Thyroid gland (tissue), 4 donors: ENCODE measurements at places on chromosomes 4 and X.
A peak's percentile ranks its signal among the peaks of the same experiment; 100 is the strongest.

DNA sequence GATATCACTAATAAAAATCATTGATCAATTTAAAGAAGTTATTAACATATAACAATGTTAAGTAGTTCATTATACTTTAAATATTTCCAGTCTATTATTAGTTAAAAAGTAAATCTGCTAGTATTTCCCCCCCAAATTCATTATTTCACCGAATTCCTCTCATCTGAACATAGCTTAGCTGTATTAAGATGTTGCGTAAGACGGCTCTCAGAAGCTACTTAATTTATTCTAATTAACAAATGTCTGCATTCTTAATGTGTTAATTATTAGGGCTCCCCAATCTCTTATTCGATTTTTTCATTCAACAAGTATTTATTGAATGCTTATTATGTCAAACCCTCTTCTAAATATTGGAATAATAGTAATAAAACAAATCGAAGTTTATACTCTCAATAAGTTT is 290.7 kb downstream of the TRIML1 start:
- no peak for DNase-seq

- DNase-seq, result no peak
Observed at GRCh38 chr4:168882650-168883233, 127.3 kb downstream of the CBR4 start.

DNA sequence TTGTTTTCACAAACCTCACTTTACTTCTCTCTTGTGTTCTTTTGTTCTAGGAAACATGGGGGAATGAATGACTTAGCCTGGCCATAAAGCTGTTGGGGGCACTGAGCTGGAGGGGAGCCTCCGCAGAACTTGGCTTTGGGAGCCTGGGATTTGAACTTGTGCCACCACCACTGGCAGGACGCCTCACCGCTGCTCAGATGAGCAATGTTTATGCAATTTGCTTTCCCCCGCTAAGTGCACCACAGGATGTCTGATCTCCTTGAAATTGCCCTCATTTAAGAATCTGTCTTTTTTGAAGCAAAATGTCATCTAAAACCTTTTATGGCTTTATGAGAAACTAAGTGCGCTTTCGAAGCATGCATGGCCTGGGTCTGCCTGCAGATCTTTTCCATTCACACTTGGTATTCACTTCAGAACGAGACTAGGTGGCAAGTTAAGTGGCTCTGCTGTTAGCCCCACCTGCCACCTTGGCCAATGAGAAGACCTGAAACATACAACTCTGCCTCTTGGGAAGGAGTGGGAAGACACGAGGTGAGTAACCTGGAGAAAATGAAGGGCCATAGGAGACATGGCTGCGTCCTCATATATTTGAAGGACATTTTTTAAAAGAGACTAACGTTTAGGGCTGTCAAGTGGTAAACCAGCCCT is 119.3 kb downstream of the LDB2 start:
- DNase-seq, result no peak

- no peak for DNase-seq
Observed at GRCh38 chrX:130402208-130402684, 459 bp downstream of the RBMX2 start.

GRCh38 chr4:76198411-76199237 is 15.0 kb downstream of the SCARB2 start:
- DNase-seq, result peak; percentile 85
